ENCODE measurements at places on chromosomes 3 and 15. TPM values are rescaled to one million over a fixed set of nuclear protein-coding genes. Genes with fewer than 3 reads are reported as not detected.

- no peak for DNase-seq
Measured at GRCh38 chr15:70761931-70762468, 1.4 kb downstream of the UACA start.

TMEM207 gene
- total RNA-seq = not detected

PML gene
- total RNA-seq = 24.6 TPM

DNA sequence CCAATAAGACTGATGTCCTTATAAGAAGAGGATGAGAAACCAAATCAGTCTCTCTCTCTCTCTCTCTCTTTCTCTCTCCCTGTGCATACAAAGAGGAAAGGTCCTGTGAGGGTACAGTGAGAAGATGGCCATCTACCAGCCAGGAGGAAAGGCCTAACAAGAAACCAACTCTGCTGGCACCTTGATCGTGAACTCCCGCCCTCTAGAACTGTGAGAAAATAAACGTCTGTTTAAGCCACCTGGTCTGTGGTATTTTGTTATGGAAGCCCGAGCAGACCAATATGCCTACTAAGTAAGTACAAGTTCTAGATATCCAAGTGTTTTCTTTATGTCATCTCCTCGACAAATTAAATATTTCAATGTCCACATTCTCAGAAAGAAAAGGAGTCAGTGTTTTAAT, 44.9 kb upstream of the TMC3 start:
- no peak for DNase-seq

CLK3 gene
- 53.1 TPM for total RNA-seq

DNA sequence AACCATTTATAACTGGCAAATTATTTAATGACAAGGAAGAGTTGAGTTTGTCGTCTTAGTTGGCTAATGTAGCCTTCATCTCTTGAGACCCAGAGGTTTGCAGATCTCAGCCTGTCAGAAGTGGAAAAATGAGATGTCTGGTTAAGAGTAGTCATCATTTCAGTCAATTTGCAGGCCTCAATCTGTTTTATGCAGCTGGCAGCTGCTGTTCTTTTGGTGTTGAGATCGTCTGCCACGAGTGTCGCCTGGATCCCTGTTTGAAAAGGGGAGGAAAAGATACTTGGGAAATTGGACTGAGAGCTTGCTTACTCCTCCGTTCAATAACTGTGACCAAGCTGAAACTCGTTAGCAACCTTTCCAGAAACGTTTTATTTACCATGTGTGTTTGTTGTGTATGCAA, 2.3 kb downstream of the PHLDB2 start:
- DNase-seq = no peak

GRCh38 chr15:41154412-41154811, 38.3 kb upstream of the INO80 start:
- no peak for DNase-seq

IGSF10 gene
- 0.83 TPM for total RNA-seq

GRCh38 chr3:127039719-127040118, 56.8 kb downstream of the PLXNA1 start:
- no peak for DNase-seq

PRR20G gene
- total RNA-seq = not detected

DNA sequence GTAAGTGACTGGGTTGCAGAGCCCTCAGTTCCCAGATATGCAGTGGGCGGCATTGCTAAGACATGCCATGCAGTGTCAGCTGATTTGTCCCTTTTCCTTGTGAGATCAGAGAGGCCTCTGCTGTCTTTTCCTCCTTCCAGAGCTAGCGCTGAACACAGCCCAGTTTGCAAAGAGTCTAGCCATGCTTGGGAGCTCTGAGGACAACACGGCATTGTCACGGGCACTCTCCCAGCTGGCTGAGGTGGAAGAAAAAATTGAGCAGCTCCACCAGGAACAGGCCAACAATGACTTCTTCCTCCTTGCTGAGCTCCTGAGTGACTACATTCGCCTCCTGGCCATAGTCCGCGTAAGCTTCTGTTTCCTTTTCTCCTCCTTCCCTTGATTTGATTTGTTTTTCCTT, 20.0 kb upstream of the SNX22 start:
- no peak for DNase-seq

SRPRB gene
- 27.6 TPM for total RNA-seq

DNA sequence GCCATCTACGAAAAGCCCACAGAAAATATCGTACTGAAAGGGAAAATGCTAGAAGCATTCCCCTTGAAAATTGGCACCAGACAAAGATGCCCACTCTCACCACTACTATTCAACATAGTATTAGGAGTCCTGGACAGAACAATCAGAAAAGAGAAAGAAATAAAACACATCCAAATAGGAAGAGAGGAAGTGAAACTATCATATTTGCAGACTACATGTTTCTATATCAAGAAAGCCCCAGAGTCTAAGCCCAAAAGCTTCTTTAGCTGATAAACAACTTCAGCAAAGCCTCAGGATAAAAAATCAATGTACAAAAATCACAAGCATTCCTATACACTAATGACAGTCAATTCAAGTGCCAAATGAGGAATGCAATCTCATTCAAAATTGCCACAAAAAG, 15.6 kb downstream of the OR5K3 start:
- no peak for DNase-seq

- DNase-seq = peak; percentile 15
Measured at GRCh38 chr15:84961114-84961452, 20.6 kb upstream of the PDE8A start.

GRCh38 chr3:5188419-5189221, 1.1 kb downstream of the EDEM1 start:
- DNase-seq = no peak

- DNase-seq = peak; percentile 31
Measured at GRCh38 chr15:28901987-28902745, 16.4 kb downstream of the APBA2 start.

- DNase-seq = no peak
Measured at GRCh38 chr3:194087995-194088855, 47.7 kb upstream of the HES1 start.
